Activated CD8-positive, alpha-beta memory T cell treated with anti-CD3 and anti-CD28 coated beads, Interleukin-2, amount 10 ng/mL, durations not matched to agents 7 days and 5 days (primary cell): ENCODE measurements at places on chromosomes 7 and 10. TPM values are rescaled to one million over a fixed set of nuclear protein-coding genes. Genes with fewer than 3 reads are reported as not detected.

DNA sequence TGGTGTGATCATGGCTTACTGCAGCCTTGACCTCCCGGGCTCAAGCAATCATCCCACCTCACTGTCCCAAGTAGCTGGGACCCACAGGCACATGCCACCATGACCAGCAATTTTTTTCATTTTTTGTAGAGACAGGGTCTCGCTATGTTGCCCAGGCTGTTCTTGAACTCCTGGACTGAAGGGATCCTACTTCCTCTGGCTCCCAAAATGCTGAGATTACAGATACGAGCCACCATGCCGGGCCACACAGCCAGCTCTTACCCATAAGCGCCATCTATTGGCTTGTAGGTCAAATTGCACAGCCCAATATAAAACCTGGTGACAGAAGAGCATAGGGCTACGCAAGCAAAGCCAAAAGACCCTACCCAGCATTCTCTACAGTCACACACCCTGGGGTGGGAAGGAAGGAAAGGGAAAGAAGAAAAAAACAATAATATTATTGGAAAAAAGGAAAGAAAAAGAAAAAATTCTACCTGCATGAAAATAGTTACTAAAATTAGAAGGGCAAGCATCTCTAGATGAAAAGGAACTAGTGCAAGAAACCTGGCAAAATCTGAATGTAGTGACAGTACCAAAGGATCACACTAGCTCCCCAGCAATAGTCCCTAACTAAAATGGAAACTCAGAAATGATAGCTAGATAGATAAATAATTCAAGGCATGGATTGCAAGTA is 29.4 kb upstream of the AMPH start:
- no peak for DNase-seq
- no peaks in the 10 kb centered on the region for H3K36me3 ChIP-seq
- peaks cover 31% of the 10 kb centered on the region for H3K27me3 ChIP-seq
- no peaks in the 10 kb centered on the region for H3K4me1 ChIP-seq
- no peak overlapping the region for H3K27ac ChIP-seq

DNA sequence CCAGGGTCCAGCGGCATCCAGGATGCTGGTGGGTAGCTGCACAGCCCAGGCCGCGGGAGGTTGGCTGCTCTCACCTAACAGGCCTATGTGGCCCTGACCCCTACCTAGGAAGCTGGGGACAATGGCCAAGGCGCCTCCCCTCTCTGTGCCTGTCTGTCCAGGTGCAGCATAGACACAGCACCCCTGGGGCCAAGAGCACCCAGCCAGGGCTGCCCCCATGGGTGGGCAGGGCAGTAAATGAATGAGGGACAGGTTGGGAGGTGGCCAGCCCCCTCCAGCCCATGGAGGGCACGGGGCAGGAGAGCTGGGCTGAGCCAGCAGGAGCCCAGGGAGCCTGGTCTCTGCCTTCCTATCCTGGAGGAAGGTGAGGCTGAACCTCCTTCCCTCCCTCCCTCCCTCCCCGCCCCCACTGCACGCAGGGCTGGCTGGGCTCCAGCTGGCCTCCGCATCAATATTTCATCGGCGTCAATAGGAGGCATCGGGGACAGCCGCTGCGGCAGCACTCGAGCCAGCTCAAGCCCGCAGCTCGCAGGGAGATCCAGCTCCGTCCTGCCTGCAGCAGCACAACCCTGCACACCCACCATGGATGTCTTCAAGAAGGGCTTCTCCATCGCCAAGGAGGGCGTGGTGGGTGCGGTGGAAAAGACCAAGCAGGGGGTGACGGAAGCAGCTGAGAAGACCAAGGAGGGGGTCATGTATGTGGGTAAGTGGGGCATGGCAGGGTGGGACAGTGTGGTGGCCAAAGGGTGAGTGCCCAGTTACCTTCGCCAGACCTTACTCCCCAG is at the start of gene SNCG:
Gene SNCG (plus strand): TSS at position 484 of the 785 bp plus-strand sequence. CDS start 99 bp downstream, at position 583.
- no peak within 1 kb of the TSS for H3K27ac ChIP-seq
- DNase-seq, result no peak
- H3K27me3 ChIP-seq, result no peaks in the 10 kb centered on the region
- peaks cover 5% of the 10 kb centered on the region for H3K4me1 ChIP-seq

Gene ABCB1
- 15.7 TPM for total RNA-seq

GRCh38 chr7:9978106-9979064 is 995.3 kb upstream of the PHF14 start:
- H3K4me1 ChIP-seq, result no peaks in the 10 kb centered on the region
- H3K27ac ChIP-seq, result no peak overlapping the region
- no peaks in the 10 kb centered on the region for H3K36me3 ChIP-seq
- no peak overlapping the region for H3K4me3 ChIP-seq

Gene TYW1B
- total RNA-seq, result 4.2 TPM

GRCh38 chr7:76232698-76233097 is 31.0 kb downstream of the SRRM3 start:
- no peak overlapping the region for H3K27ac ChIP-seq
- no peak for DNase-seq
- peaks cover 34% of the 10 kb centered on the region for H3K27me3 ChIP-seq
- no peak overlapping the region for H3K4me3 ChIP-seq

DNA sequence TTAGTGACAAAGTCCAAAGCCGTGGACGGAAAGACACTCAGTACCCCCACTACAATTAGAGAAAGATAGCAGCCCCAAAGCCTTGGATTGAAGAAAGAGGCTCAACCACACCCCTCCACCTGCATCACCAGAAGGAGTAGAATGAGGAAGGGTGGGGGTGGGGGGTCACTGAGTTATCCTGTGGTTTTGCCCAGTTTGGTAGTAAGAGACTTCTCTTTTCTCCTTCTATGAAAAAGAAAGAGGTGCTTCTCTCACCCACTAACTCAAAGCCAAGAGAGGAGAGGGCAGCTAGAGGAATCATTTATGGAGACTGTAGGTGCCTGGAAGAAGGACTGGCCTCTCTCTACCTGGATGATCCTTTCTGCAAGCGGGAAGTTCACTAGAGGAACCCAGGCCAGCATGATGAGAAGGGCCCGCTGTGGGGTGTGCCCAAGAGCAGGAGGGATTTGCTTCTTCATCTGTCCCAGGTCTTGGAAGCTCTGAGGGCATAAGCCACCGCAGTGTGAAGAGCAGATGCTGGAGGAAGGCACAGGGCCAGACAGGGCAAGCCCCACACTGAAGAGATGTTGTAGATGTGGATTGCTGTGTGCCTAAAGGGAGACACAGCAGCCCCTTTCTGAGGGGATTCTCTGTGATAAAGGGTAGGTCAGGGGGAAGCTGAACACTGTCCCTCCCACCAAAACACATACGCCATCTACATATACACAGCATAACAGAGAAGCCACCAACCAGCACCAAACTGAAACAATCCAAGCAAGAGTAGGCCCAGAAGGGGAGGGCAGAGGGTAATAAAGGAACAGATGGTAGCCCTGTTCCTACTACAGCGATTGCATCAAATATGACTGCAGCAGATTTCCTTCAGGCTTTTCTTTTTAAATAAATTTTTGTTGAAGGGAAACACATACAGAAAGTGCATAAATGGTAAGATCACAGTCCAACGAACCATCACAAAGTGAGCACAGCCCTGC is 25.8 kb upstream of the LANCL2 start:
- no peak overlapping the region for H3K4me3 ChIP-seq
- DNase-seq, result no peak
- peaks cover 18% of the 10 kb centered on the region for H3K27me3 ChIP-seq
- no peaks in the 10 kb centered on the region for H3K36me3 ChIP-seq

- H3K36me3 ChIP-seq, result no peaks in the 10 kb centered on the region
- peaks cover 10% of the 10 kb centered on the region for H3K27me3 ChIP-seq
- peaks cover 15% of the 10 kb centered on the region for H3K4me1 ChIP-seq
- no peak overlapping the region for H3K27ac ChIP-seq
- DNase-seq, result no peak
These were observed 47.7 kb downstream of the LYZL2 start for GRCh38 chr10:30581779-30582380.

Gene PLXDC2
- total RNA-seq, result not detected

DNA sequence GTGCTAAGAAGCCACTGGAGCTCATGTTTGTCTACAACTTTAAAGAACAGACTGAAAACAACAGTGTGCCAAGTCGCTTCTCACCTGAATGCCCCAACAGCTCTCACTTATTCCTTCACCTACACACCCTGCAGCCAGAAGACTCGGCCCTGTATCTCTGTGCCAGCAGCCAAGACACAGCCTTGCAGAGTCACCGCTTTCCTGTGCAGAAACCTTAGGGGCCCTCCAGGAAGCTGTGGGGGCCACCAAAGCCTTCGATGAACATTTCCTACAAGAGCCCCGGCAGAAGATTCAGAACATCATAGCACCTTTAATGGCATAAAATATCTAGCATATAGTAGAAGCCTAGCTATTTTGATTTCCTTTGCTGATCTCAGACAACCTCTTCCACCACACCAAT is 88.0 kb upstream of the PRSS58 start:
- no peaks in the 10 kb centered on the region for H3K36me3 ChIP-seq
- H3K4me3 ChIP-seq, result peak overlapping the region; percentile 33
- peaks cover 16% of the 10 kb centered on the region for H3K4me1 ChIP-seq

DNA sequence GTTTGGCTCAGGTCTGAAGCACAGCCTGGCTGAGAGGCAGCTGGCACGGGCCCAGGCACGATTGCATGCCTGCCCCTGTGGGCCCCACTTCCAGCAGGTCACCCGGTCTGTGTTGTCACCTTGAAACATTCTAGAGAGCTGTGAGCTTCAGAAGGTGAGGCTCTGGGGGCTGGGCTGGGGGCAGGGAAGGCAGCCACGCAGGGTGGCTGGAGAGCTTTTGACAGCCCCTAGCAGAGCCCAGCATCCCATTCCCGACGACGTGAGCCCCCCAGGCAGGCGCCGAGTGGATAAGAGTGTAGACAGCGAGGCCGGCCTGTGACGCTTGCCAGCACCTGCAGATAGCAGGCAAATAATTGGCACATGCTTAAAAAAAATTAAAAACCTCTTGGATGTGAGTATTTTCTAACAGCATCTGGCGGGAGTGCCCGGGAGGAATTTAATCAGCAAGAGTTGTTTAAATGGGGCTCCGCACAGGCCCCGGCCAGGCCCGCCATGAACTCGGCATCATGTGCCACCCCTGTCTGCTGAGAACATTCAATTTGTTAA is 212.0 kb upstream of the TBX20 start:
- DNase-seq, result no peak
- peaks cover 18% of the 10 kb centered on the region for H3K27me3 ChIP-seq
- H3K4me1 ChIP-seq, result no peaks in the 10 kb centered on the region
- no peak overlapping the region for H3K27ac ChIP-seq
- no peak overlapping the region for H3K4me3 ChIP-seq
- H3K36me3 ChIP-seq, result no peaks in the 10 kb centered on the region

Gene PDE1C
- total RNA-seq, result not detected

Gene FAM171A1
- 0.68 TPM for total RNA-seq

DNA sequence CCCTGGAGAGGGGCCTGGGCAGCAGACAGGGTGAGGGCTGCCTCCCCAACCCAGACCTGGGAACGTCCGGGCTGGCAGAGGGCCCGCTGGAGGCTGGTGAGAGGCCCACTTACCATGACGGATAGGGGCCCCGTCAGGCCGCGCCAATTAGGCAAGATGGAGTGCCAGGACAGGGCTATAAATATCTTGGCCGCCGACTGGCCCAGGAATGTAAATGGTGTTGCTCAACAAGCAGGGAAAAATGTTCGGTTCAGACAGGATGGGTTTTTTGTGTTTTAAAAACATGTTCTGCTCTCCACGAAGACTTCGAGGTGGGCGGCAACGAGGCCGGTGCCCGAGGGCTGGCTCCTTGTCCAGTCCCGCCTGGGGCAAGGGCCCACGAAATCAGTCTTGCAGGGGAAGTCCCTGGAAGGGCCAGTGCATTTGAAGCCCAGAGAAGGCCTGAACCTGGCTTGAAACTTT is 35.8 kb upstream of the ELN start:
- no peaks in the 10 kb centered on the region for H3K27me3 ChIP-seq
- H3K4me1 ChIP-seq, result no peaks in the 10 kb centered on the region
- H3K4me3 ChIP-seq, result no peak overlapping the region
- no peak overlapping the region for H3K27ac ChIP-seq
- peaks cover 3% of the 10 kb centered on the region for H3K36me3 ChIP-seq
- no peak for DNase-seq
